CD4-positive, CD25-positive, alpha-beta regulatory T cell (primary cell): ENCODE measurements at places on chromosomes 7 and 10.
A peak's percentile ranks its signal among the peaks of the same experiment; 100 is the strongest.

DNA sequence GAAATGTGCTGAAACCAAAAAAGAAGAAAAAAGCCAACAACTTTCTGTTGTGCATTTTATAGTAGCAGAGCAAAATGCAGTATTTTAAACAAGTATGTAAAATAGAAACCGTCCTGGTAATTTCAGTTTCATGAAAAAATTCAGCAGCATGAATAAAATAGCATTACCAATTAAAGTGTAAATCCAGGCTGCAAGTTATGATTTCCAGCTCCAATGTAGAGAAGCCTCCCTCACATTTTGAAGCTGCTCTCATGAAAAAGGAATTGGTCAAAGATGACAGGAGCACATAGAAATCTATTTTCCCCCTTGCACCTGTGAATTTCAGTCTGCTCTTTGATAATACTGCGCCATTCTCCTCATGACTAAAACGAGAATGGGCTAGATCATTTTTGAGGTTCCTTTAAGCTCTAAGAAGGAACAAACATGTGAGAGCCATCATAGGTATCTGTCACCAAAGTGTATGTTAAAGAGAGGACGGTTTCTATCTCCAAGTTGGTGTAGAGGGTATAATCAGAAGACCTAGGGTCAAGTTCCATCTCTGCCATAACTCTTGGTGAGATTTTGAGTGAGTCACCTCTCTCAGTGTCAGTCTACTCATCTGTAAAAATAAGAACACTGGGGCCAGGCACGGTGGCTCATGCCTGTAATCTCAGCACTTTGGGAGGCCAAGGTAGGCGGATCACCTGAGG lies 107.5 kb downstream of the MTPAP start:
- DNase-seq, result no peak

DNA sequence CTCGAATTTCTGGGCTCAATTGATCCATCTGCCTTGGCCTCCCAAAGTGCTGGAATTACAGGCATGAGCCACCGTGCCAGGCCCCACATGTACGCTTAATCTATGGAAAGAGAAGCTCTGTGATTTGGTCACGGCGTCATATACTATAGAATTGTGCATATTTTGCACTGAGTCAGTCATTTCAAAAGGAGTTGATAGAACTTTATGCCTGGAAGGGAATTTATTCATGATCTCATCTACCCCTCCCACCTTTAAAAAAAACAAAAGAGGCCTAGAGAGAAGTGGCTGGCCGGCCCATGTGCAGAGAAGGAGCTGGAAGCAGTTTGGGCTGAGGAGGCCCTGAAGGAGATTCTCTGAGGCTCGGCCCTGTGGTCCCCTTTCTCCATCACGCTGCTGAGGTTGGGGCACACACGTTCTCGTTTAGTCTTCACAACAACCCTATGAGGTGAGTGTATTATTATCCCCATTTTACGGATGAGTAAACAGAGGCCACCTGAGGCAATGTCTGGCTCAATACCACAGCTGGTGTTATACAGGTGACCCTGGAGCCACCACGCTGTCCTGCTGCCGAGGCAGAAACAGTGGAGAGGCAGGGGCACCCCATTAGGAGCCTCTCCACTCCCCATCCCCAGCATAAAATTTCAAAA lies 47.2 kb upstream of the ZRANB1 start:
- no peak for DNase-seq

DNA sequence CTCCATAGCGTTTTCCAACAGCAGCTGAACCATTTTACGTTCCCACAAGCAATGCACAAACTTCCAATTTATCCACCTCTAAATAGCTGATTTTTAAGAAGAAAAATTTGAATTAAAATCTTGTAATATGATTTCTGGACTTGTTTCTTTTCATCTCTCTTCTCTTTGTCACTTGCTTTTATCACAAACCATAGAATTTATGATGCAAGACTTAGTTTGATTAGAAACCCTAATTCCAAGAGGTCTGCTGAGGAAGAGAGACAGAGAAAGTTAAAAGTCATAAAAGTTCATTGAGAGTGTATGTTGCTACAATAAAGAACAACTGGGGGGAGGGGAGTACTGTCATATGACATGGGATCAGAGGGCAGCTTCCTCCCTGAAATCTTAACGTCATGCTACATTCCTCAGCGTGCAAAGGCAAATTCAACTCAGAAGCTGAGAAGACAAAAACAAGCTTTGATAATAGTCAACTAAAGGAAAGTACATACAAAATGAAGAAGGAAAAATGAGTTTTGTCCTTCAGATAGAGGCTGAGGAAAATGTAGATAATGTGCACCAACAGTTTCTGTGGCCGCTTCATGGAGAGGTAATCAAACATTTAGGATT lies 18.4 kb upstream of the CUBN start:
- no peak for DNase-seq

DNA sequence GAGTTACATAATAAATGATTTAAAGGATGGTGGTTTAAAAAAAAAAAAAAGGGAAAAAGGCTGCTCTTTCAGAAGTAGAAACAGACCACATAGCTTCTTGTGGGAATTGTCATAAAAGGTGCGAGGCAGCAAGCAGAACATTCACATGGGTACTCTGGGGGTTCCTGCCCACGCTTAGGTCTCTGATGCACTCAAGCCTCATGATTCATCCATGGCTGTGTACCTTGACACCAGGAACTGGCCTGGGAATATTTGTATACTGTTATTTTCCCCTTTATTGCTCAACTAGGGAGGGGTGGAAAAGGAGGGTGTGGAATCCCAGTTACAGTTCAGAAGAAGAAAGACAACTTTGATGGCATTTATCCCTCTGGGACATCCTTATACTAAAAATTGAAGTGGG lies 4.0 kb downstream of the PON2 start:
- no peak for DNase-seq

DNA sequence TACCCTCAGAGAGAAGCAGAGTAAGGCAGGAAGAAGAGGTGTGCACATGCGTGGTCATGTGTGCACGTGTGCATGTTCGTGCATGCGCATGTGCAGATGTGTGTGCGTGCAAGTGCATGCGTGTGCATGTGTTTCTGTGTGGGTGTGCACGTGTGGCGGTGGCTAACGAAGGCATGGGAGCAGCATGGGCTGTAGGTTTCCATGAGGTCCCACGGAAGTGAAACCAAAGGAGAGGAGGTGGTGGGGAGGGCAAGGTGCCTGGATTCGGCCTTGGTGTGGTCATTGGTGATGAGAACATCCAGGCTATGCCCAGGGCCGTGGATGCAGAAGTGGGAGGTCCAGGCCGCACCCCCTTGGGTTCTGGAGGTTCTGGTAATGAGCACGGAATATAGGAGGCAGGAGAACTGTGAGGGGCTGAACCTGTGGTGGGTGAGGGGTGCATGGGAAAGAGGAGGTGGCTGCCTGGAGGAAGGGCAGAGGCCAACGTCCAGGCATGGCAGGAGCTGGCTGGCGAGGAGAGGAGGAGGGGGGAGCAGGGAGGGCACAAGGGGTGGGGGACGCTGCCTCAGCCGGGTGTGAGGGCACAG lies 2.4 kb upstream of the INPP5A start:
- no peak for DNase-seq

GRCh38 chr10:12512332-12513002 lies 163.1 kb downstream of the CAMK1D start:
- no peak for DNase-seq

- no peak for DNase-seq
Measured at GRCh38 chr10:125953778-125954385, 57.5 kb downstream of the FANK1 start.

- no peak for DNase-seq
Measured at GRCh38 chr7:139651914-139652313, 125.9 kb downstream of the HIPK2 start.

DNA sequence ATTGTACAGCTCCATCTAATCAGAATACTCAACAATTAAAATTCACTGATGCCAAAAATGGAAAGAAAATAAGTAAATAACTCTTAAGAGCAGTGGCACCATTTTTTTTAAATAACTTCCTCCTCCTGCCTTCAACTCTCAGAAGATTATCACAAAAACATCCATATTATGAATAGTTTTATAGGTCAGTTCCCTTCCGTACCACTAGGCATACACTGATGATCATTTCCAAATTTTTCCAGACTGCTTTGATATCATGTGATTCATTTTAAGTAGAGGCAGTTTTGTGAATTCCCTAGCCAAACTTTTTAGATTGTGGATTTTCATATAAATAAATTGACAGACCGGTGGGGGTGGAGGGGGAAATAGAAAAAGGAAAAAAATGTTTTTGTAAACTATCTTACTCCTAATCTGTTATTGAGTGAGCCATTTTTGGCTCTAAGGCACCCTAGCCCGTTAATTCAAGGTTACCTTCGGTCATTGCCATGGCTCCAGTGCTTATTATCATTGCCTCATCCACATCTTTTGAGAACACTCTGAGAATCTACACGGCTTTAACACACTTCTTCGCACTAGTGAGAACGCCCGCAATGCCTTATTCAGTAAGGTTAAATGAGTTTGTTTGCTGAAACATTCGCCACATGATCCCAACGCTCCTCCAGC lies 1.0 kb downstream of the FAM107B start:
- no peak for DNase-seq

GRCh38 chr10:61542596-61542995 lies 89.4 kb upstream of the TMEM26 start:
- DNase-seq, result no peak

- no peak for DNase-seq
Measured at GRCh38 chr7:102953406-102953805, 40.6 kb downstream of the LRRC17 start.

GRCh38 chr10:13734151-13734550 lies 147.4 kb downstream of the PRPF18 start:
- DNase-seq, result no peak

- no peak for DNase-seq
Measured at GRCh38 chr10:10293481-10293951, 724.2 kb upstream of the CELF2 start.

- DNase-seq, result no peak
Measured at GRCh38 chr10:29771376-29771775, 136.6 kb upstream of the SVIL start.

GRCh38 chr10:77539147-77539935 lies 98.3 kb downstream of the KCNMA1 start:
- no peak for DNase-seq

DNA sequence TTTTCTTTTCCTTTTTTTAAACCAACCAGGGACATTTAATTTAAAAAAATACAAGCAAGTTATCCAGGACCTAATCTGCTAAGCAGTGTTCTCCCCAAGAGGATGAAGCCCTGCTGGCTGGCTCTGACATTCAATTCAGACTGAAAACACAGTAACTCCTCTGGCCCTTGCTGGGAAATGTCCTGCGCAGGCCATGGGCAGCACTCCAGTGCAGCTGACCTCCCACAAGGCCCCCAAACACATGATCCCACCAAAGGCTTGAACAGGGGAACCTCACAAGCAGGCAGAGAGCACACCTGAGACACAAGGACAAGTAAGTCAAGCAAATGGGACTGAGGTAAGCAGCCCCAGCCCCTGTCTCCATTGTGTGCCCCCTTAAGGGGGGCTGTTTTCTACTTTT lies 56.9 kb upstream of the FHIP2A start:
- no peak for DNase-seq

DNA sequence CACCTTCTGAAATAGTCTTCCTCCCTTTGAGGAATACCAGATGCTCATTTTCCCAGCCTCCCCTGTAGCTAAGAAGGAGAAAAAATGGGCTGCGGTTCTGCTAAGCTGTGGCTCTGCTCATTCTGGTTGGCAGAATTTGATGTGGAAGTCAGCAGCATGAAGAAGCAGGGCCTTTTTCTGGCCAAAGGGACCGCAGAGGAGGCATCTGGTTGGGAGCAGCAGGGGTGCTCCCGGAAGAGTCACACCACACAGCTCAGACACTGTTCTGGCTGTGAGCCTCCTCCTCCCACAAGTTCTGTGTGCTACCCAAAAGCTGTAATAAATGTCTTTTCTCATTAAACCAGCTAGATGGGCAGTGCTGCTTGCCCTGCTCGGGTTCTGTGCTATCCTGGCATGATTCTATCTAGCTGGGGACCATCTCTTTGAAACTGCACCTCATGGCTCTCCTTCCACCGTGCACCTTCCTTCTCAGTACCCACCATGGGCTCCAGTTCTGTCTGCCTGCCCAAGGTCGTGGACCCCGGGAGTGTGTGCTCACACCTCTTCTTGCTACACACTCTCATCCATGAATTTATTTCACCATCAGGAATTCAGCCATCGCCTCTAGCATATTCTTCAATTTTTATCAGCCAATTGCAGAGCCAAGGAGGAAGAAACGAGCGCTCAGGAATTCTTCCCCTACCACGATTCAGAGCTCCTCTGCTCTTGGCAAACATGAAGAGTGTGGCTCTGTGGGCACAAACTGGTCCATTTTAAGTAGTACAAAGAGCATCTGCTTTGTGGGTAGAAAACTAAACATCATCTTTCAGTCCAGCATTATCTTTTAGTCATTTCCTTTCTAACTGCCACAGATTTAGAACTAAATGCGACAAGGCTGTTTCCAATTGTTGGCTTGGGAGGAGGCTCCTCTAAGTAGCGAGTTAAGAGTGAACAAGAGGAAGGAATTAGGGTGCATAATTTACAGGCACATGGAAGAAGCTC lies 76.9 kb downstream of the FAM171A1 start:
- DNase-seq, result no peak

GRCh38 chr7:44935583-44935982 lies 43.2 kb downstream of the MYO1G start:
- no peak for DNase-seq

GRCh38 chr7:16271355-16271915 lies 149.9 kb downstream of the CRPPA start:
- no peak for DNase-seq

GRCh38 chr10:61778137-61778536 lies 115.4 kb downstream of the CABCOCO1 start:
- DNase-seq, result no peak

- DNase-seq, result no peak
Measured at GRCh38 chr10:79404231-79404609, 41.2 kb downstream of the ZCCHC24 start.

DNA sequence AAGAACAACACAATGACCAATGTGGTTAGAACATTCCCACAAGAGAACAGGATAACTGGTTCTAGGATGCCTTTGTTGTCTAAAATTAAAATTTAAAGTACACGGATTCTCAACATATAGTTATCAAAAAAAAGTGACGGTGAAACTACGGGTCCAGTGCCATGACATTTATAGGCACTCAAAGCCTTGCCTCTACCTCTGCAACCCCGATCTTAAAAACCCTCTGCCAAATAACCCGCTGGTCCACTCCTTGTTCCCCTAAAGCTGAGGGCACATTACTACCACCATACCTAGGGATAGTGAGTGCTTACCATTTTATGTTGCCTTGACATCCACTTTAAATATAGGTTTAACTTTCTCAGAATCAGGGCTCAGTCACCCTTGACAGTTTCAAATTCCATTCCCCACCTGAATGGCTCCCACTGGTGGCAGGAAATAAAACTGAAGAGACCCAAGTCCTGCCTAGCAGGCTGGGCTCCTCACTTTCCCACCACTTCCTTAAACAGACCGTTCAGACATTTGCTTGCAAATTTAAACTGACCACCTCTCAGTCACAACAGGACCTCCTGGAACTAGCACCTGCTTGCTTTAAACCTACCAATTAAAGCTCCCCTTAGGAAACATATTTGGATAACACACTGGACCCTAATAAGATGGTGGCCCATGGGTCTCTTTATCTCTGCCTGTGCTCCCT lies 169.9 kb upstream of the ASAH2 start:
- DNase-seq, result peak; percentile 79
